Stimulated activated CD8-positive, alpha-beta memory T cell treated with anti-CD3 and anti-CD28 coated beads, Interleukin-7, amount 100 ng/mL, for 1 hour (primary cell): ENCODE measurements at places on chromosomes 7 and 10.

DNA sequence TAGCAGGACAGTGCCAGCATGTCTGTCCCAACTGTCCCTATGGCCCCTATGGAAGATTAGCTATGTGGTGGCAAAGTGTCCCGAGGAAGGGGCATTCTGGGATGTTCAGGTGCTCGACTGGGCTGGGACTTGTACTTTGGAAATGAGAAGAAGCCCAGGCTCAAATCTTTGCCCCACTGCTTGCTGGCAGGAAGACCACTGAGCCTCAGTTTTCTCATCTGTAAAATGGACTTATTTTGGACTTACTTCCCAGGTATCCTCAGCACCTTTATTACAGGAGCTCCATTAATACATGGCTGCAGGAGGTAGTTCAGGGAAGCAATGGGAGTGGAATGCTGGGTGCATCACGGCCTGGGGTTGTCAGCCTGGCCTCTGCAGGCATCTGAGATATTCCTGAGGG is 71.2 kb downstream of the LHPP start:
- DNase-seq, result no peak

- no peak for DNase-seq
Observed at GRCh38 chr10:47190301-47190700, 109.7 kb upstream of the GDF10 start.

DNA sequence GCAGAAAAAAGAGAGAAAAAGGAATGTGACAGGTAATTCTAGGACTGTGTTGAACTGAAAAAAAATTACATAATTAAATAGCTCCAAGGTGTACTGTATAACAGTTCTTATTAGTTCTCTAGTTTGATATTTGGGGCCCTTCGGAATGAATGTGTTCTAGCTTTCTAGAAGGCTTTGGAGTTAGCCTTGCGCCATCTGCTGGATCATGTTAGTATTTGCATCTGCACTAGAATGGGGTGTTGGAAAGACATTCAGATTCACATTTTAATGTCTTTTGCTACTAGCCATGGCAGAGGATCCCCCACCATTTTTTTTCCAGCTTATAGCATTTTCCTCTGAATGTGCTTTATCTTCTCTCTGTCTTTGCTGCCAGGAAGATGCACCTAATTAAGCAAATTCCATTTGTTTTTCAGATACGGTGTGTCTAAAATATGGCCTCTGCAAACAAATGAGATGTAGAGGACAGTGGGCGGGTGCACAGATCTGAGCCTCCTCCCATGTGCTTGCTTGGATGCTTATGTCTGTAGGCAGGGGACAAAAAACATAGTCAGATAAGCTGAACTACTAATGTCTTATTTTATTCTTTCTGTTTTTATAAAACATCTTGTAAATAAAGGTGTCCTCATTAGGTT is 238.5 kb downstream of the PHF14 start:
- DNase-seq, result peak; percentile 2

DNA sequence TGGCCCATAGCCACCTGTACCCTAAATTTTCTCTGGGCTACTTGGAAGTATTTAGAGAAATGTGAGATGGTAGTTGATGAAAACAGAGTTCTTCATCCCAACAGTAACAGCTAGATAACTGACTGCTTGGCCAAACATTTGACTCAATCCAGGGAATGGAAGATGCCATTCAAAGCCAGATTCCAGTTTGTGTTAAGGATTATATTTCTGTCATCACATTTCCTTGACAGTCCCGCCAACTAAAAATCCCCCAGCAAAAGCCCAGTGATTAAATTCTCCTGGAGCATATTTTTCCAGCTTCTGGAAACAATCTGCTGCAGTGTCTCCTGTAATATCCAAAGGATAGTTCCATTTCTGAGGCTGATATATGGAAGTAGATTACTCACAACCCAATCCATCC is 45.4 kb upstream of the PTN start:
- no peak for DNase-seq

DNA sequence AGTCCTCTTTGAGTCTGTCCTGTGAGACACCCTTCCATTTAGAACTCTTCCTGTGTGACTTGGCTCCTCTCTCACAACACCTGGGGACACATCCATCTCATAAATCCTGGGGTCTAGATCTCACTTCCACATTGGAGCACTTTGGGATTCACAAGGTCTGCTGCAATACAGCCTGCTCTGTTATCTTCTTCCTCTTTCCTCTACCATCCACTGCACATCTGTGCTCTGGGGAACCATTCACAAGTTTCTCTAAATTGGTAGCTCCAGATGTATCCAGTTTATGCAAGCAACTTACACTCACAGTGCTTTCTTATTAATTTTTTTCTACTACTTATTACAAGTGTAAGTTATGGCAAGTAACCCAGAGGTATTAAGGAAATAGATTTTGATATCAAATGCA is 5.5 kb upstream of the FIGNL1 start:
- DNase-seq, result no peak

- no peak for DNase-seq
Observed at GRCh38 chr7:92246360-92247101, 757 bp downstream of the ANKIB1 start.

DNA sequence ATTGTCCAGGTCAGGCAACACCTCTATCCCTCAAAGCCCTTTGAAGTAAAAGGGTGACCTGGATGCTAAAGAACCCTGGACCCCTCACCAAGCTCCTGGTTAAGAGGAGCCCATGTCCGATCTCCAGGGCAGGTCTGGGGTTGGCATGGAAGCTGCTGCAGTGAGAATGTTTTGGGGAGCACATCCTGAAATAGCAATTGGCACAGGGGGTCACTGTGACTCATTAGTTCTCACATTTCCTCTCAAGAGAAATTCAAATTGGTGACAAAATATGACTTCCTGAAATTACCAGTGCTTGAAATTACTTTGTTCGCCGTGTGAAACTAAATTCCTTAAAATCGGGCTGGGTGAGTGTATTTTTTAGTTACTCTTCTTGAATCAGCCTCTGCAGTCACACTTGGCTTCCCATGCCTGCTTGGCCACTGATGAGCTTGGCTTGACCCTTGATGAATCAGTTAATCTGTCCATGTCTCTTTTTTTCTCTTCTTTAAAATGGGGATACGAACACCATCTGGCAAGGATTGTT is 18.8 kb upstream of the ARHGAP22 start:
- DNase-seq, result no peak

GRCh38 chr10:104318326-104318725 is 19.9 kb downstream of the ITPRIP start:
- DNase-seq, result no peak

DNA sequence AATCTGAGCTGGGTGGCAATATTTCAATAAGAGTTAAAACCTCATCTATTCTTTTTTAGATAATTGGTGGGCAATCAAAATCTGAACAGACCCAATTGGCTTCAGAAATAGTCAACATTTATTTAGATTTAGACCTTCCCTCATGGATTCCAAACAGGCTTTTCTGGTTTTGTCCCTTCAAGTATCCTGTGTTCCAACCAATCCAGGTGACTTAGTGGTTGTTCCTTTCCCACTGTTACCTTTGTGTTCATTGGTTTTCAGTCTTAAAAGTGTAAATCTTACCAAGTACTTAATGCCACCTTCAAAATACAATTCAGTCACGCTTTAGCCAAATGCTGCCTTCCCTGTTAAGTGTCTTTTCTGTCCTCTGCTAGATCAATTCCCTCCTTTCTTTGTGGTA is 85.9 kb downstream of the AHR start:
- no peak for DNase-seq
